ENCODE measurements at places on chromosomes 11 and 22.
A peak's percentile ranks its signal among the peaks of the same experiment; 100 is the strongest.

GRCh38 chr11:117226388-117227385, 5.2 kb downstream of the PCSK7 start:
- peaks cover 3% of the 10 kb centered on the region for H3K36me3 ChIP-seq
- peak; percentile 90 for DNase-seq
- H3K4me1 ChIP-seq = peaks cover 20% of the 10 kb centered on the region
- no peaks in the 10 kb centered on the region for H3K27me3 ChIP-seq

- H3K27ac ChIP-seq = no peak overlapping the region
- no peaks in the 10 kb centered on the region for H3K36me3 ChIP-seq
- no peaks in the 10 kb centered on the region for H3K4me1 ChIP-seq
- H3K27me3 ChIP-seq = no peaks in the 10 kb centered on the region
- DNase-seq = no peak
These were observed 387.9 kb upstream of the ANO3 start for GRCh38 chr11:25943777-25944661.

DNA sequence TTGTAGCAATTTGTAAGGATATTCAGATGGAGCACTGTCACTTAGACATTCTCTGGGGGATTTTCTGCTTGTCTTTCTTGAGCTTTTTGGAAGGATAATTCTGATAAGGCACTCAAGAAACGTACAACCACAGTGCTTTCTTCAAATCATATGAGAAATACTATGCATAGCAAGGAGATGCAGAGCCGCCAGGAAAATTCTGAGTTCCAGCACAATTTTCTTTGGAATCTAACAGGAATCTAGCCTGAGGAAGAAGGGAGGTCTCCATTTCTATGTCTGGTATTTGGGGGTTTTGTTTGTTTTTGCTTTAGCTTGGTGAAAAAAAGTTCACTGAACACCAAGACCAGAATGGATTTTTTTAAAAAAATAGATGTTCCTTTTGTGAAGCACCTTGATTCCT, 9.9 kb downstream of the PRSS23 start:
- H3K4me1 ChIP-seq = peaks cover 5% of the 10 kb centered on the region
- H3K27me3 ChIP-seq = no peaks in the 10 kb centered on the region
- H3K27ac ChIP-seq = no peak overlapping the region

- H3K27ac ChIP-seq = no peak overlapping the region
- H3K36me3 ChIP-seq = no peaks in the 10 kb centered on the region
- H3K4me1 ChIP-seq = no peaks in the 10 kb centered on the region
- H3K4me3 ChIP-seq = no peak overlapping the region
- no peak for DNase-seq
- H3K27me3 ChIP-seq = no peaks in the 10 kb centered on the region
These were observed 32.1 kb upstream of the PAK1 start for GRCh38 chr11:77505956-77506355.

DNA sequence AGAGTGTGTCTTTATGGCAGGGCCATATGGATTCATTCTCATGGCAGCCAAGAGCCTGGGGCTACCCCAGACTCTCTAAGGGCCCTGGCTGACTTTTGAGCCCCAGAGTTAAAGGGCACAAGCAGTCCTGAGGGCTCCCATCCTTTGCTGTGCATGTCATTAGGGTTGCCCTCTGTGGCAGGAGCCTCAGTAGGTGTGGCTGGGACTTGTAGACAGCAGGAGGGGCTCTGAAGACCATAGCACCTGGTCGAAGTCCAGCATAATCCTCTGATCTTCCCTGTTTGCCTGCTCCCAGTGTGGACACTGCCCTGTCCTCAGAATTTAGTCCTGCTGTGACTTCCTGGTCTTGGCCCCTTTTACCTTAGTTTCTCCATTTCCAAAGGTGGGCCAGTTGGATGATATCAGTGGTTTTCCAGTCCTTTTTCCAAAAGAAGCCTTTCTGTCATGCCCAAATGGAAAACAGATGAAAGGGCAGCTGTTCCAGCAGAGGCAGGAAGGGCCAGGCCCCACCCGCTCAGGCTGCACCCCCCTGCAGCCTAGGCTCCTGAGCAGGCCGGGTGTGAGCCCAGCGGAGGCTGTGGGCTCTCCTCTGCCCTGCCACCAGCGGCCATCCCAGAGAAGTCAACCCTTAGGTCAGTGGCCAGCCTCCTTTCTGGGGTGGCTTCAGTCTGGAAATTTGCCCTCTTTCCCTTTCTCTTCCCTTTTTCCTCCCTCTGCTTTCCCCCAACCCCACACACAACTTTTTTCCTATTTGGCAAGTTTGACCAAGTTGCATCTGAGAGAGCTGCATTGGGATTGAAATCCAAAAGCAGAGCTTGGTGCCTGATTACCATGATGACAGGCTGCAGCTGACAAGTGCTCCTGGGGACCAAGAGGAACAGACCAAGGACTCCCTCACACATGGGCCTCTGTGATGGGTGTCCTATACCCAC, 32.8 kb upstream of the SUSD2 start:
- H3K27ac ChIP-seq = no peak overlapping the region
- no peaks in the 10 kb centered on the region for H3K36me3 ChIP-seq
- H3K4me1 ChIP-seq = peaks cover 29% of the 10 kb centered on the region

DNA sequence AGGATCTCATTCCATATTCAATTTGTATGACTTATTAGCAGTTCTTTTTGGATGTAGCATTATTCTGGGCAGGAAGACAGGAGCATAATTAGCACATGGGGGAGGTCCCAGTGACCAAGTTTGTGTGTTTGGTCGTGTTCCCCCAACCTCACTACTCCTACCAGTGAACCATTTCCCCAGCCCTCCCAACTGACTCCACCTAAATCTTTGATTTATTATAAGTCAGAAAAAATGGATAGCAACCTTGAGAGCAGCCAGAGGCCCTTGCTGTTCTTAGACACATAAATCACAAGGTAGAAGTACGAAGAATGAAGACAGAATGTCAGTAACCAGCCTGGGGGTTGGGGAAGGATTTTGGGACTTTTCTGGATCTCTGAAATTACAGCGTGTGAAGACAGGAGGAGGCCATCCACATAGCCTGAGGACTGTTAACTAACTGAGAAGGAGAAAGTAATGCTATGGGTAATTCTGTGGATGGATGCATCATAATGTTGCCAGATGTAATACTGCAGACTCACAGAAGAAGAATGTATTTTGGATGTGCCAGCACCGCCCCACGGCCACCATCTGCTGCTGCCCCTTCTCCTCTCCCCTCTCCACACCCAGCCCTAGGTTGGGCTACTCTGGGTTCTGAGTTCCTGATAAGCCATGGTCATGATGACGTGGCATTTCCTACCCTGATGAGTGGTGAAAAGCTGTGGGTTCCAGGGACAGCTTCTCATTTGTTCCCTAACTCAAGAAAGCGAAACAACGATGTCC, 124.3 kb upstream of the TTC12 start:
- H3K4me3 ChIP-seq = no peak overlapping the region
- H3K27ac ChIP-seq = no peak overlapping the region
- H3K36me3 ChIP-seq = no peaks in the 10 kb centered on the region
- peaks cover 10% of the 10 kb centered on the region for H3K4me1 ChIP-seq
- DNase-seq = no peak

DNA sequence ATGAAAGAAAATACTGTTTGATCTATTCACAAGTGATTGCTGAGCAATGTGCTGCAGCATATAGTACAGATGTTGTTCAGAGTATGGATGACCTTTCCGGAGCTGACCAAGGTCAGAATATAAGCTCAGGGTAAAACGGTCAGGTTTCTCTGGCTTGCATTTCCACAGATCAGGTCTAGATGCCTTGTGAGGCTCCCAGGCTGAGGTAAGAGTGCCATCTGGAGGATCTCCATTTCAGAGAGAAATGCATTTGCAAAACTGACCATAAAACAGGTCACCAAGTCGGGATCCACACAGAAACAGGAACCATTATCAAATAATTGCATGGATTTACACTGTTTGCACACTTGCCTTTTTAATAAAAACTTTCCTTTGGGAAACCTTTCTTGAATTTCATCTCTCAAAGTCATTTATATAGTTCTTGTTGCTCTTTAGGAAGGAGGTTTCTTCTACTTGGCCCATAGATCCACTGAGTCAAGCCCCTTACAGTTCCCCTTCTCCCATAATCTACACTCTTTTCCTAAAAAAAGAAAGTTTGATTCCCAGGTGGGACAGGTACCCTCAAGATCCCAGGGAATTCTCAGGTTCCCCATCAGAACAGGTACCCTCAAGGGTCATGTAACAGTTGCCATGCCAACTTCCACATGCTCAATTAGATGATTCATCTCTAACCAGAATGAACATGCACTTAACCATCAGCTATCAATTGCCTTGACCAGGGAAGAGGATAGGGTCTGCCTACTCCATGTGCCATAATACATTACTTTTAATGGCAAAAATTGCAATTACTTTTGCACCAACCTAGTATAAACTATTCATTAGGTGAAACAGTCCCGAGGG, 25.0 kb upstream of the TMPRSS5 start:
- H3K4me3 ChIP-seq = no peak overlapping the region
- DNase-seq = peak; percentile 54
- peaks cover 18% of the 10 kb centered on the region for H3K36me3 ChIP-seq
- no peaks in the 10 kb centered on the region for H3K27me3 ChIP-seq

DNA sequence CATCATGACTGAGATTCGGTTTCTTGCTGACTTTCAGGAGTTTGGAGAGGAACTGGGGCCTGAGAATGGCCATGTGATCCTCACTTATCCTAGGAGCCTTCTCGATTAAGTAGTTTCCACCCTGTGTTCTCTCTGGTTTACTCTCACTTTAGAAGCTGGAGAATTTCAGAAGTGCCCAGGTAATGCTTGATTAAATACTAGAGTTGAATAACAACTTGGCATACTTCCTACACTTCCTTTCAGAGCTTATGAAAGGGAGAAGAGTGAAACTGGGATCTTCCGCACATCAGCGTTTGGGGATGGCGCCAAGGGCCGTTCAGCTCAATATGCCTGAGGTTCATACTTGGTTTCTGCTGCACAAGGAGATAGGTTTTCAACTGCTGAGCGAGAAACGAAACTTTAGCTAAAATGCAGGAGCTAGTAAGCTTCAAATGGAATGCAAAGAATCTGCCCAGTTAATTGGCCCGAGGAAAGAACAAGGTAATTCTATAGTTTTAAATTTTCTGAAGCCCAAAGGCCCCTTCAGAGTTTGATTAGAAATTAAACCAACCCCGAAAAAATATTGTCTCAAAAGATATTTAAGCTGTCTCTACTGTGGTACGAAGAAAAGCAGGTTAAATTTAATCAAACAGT, 823 bp upstream of the MUC15 start:
- DNase-seq = no peak
- no peak overlapping the region for H3K27ac ChIP-seq
- H3K4me3 ChIP-seq = no peak overlapping the region

- no peaks in the 10 kb centered on the region for H3K36me3 ChIP-seq
- H3K27me3 ChIP-seq = no peaks in the 10 kb centered on the region
- H3K4me3 ChIP-seq = no peak overlapping the region
- DNase-seq = no peak
These were observed 43.7 kb upstream of the CCDC34 start for GRCh38 chr11:27406498-27407354.

DNA sequence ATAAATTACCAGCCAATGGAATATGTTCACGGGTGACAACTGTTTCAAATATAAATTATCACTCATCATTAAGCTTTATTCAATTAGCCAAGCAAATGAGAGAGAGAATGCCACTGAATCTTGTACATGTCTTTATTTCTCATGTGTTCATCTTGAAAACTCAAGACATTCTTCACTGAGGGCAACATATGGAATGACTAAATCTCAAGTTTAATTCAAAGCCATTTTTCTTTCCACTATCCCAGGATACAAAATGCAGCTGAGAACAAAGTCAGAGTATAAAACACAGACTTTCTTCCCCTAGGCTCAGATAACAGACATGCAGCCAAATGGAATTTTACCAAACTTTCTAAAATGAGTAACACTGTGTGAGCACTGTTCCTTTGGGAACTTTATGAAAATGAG, 12.1 kb upstream of the BBOX1 start:
- H3K4me1 ChIP-seq = no peaks in the 10 kb centered on the region
- DNase-seq = no peak
- H3K4me3 ChIP-seq = no peak overlapping the region
- H3K27me3 ChIP-seq = peaks cover 71% of the 10 kb centered on the region
- H3K27ac ChIP-seq = no peak overlapping the region
- H3K36me3 ChIP-seq = no peaks in the 10 kb centered on the region

- H3K4me3 ChIP-seq = no peak overlapping the region
- H3K27ac ChIP-seq = no peak overlapping the region
- peaks cover 62% of the 10 kb centered on the region for H3K36me3 ChIP-seq
- no peaks in the 10 kb centered on the region for H3K27me3 ChIP-seq
These were observed 5.7 kb downstream of the CDCA5 start for GRCh38 chr11:65078151-65078550.

GRCh38 chr11:68825571-68825970, 16.1 kb downstream of the CPT1A start:
- no peaks in the 10 kb centered on the region for H3K36me3 ChIP-seq
- no peak for DNase-seq
- no peaks in the 10 kb centered on the region for H3K4me1 ChIP-seq
- no peak overlapping the region for H3K27ac ChIP-seq
- no peaks in the 10 kb centered on the region for H3K27me3 ChIP-seq

DNA sequence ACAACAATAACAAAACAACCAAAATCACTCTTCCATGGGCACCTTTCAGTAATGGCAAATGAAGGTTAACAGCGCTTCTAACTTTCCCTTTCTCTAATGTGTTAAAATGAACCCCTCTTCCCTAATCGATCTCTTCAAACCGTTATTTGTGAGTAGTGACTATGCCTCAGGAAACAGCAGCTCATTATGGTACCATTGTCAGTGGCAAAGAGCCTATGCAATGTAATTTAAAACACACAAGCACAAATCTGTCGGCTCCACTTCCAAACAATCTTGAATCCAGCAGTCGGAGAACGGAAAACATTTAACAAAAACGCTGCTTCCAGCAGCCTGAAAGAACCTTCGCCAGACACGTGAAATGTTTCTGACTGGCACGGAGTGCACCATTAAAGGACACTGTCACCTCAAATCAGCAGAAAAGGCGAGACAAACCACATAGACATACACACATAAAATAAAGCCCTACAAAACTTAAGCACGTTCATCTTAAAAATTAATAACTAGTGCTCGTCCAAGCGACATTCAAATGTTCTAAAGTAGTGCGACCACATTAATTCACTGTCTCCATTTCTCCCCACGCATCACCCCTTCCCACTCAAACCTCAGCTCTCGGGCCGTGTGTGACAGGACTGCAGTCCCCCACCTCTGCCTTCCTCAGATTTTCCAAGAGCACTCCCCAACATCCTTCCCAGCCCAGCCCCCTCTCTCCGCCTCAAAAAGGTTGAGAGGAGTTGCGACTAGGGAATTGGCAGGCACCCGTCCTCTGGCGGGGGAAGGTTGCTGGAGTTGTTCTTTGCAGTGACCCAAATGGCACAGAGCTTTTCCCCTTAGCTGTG, 748 bp downstream of the RAB30 start:
- H3K36me3 ChIP-seq = peaks cover 20% of the 10 kb centered on the region
- H3K27me3 ChIP-seq = no peaks in the 10 kb centered on the region
- peak overlapping the region; percentile 65 for H3K4me3 ChIP-seq
- peak overlapping the region; percentile 85 for H3K27ac ChIP-seq
- DNase-seq = peak; percentile 51

GRCh38 chr22:17501679-17502285, 61.5 kb upstream of the SLC25A18 start:
- no peaks in the 10 kb centered on the region for H3K27me3 ChIP-seq
- peak; percentile 76 for DNase-seq

GRCh38 chr11:12832480-12833224, 158.4 kb downstream of the TEAD1 start:
- no peak overlapping the region for H3K27ac ChIP-seq
- no peaks in the 10 kb centered on the region for H3K27me3 ChIP-seq
- no peak for DNase-seq
- no peak overlapping the region for H3K4me3 ChIP-seq

- H3K27ac ChIP-seq = no peak overlapping the region
- no peak overlapping the region for H3K4me3 ChIP-seq
- no peaks in the 10 kb centered on the region for H3K36me3 ChIP-seq
These were observed 6.7 kb upstream of the ZDHHC13 start for GRCh38 chr11:19110295-19110694.
